ENCODE measurements at places on chromosomes 13 and 19.

- no peak for DNase-seq
Observed at GRCh38 chr13:91459485-91459884, 61.1 kb downstream of the GPC5 start.

DNA sequence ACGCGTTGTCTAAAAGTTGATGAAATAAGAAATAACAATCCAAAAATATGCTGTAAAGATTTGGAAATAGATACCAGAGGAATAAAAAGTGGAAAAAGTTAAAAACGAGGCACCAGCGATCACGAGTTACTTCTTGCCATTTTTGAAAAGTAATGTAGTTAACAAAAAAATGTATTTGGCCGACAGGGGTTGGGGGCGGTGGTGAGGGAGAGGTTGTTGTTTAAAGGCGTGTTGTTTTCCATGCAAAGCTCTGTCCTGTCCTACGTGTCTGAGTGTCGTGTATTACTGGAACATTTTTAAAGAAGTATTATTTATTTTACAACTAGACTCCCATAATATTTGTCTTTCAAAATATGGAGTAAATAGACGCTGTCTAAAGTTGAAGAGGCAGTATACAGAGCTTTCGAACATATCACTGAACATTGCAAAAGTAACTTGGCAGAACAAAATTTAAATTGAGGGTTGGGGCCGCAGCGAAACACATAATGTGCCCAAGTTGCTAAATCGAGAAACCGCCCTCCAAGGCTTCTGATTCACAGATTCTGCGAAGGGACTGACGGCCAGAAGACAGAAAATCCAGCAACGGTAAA is 823 bp downstream of the FBXO17 start:
- no peak for DNase-seq

GRCh38 chr19:14440049-14440448 is 6.9 kb downstream of the PKN1 start:
- DNase-seq: peak; percentile 85

DNA sequence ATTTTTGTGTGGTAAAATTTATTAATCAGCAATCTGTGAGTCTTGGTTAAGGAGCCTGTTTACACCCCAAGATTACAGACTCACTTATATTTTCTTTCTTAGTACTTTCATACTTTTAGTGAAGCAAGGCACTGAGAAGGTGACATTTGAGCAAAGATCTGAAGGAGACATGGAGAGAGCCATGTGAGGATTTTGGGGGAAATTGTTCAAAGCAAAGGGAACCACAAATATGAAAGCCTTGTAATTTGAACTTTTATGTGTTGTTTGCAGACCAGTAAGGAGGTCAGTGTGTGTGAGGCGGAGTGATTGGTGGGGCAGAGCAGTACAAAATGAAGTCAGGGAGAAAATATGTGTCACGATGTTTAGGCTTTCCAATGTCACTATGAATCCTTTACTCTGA is 140.7 kb upstream of the KLF12 start:
- DNase-seq: no peak

- no peak for DNase-seq
Observed at GRCh38 chr19:29771708-29772414, 39.9 kb upstream of the CCNE1 start.

DNA sequence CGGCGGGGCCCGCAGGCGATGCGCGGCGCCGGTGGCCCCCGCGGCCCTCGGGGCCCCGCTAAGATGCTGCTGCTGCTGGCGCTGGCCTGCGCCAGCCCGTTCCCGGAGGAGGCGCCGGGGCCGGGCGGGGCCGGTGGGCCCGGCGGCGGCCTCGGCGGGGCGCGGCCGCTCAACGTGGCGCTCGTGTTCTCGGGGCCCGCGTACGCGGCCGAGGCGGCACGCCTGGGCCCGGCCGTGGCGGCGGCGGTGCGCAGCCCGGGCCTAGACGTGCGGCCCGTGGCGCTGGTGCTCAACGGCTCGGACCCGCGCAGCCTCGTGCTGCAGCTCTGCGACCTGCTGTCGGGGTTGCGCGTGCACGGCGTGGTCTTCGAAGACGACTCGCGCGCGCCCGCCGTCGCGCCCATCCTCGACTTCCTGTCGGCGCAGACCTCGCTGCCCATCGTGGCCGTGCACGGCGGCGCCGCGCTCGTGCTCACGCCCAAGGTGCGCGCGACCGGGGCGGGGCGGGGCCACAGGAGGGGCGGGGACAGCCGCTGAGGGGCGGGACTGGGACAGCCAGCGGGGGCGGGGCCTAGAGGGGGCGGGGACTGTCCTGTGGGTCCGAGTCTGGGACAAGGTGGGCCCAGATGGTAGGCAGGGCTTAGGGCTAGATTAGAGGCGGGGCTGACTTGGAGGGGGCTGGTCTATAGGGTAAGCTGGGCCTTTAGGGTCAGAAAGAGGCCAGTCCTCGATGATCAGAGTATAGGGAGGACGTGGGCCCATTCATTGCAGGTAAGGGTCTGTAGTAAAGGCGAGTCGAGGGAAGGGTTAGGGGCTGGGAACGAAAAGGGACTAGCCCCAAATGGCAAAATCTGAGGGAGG is 5.1 kb downstream of the GRIN2D start:
- DNase-seq: peak; percentile 83

GRCh38 chr13:95833126-95833525 is 156.2 kb downstream of the DNAJC3 start:
- no peak for DNase-seq

DNA sequence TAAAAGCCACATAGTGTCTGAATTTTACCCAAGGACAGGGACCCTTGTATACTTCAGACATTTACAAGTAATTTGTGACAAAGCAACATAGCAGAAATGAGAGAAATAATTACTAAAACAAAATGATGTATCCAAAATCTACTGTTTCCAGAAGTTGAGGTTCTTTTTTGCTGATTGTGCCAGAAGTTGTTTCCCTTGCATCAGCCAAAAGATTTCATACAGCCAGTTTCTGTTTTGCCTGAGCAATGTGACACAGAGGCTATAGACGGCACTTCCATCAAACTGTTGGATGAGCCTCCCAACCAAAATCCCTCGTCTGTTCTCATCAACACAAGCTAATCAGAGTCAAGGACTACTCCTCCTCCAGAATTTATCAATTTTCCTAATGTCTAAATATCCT is 913.2 kb upstream of the GPC6 start:
- DNase-seq: no peak

DNA sequence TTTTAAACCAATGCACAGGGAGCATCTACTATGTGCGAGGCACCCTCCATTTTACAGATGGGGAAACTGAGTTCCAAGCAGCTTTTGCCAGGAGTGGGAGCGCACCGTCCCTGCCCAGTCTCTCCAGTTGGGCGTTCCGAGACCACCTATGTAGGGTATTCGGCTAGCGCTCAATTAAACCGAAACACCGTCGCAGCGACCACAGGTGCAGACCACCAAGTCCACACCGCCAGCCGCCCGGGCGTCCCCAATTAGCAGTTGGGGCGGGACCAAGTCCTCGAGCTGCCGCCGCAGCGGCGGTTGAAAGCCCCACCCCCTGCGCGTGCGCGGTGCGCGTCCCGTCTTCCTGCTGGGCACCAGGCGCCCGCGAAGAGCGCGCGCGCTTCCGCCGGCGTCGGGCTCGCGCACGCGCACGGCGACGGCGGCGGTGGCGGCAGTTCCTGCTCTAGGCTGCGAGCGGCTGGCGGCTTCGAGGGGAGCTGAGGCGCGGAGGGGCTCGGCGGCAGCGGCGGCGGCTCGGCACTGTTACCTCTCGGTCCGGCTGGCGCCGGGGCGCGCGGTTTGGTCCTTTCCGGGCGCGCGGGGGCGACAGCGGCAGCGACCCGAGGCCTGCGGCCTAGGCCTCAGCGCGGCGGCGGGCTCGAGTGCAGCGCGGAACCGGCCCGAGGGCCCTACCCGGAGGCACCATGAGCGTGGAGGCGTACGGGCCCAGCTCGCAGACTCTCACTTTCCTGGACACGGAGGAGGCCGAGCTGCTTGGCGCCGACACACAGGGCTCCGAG is at the start of gene UPF1:
Gene UPF1 (plus strand): TSS at position 436 of the 782 bp plus-strand sequence. CDS start 251 bp downstream, at position 687.
- DNase-seq: peak; percentile 96

GRCh38 chr13:104206450-104207044 is 1140.3 kb upstream of the SLC10A2 start:
- no peak for DNase-seq

GRCh38 chr19:23314505-23315251 is 64.5 kb upstream of the ZNF724 start:
- no peak for DNase-seq

GRCh38 chr13:49938314-49938713 is 2.2 kb upstream of the SPRYD7 start:
- peak; percentile 80 for DNase-seq

DNA sequence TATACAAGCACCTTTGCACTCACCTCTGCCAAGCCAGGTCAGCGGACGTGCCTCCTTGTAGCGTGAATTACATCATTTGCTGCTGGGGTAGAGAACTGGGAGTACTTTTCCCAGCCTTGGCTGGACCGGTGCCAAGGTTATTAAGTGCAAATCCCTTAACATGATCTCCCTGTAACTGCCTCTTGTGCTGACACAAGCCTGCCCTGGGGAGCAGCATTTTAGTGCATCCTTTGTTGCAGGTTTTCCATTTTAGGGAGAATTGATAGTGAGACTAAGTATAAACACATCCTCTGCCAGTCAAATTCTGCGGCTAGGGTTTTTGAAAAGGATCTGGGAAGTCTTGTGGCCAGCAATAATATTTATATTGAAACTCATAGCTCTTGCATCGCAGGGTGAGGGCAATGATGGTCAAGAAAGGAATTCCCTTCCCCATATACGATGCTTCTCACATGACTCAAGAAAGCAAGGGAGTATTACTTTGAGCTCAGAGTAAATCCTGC is 32.7 kb upstream of the DCLK1 start:
- no peak for DNase-seq

- DNase-seq: no peak
Observed at GRCh38 chr19:22052644-22053013, 345 bp downstream of the ZNF257 start.

GRCh38 chr13:113874579-113875428 is 10.9 kb upstream of the GAS6 start:
- no peak for DNase-seq

DNA sequence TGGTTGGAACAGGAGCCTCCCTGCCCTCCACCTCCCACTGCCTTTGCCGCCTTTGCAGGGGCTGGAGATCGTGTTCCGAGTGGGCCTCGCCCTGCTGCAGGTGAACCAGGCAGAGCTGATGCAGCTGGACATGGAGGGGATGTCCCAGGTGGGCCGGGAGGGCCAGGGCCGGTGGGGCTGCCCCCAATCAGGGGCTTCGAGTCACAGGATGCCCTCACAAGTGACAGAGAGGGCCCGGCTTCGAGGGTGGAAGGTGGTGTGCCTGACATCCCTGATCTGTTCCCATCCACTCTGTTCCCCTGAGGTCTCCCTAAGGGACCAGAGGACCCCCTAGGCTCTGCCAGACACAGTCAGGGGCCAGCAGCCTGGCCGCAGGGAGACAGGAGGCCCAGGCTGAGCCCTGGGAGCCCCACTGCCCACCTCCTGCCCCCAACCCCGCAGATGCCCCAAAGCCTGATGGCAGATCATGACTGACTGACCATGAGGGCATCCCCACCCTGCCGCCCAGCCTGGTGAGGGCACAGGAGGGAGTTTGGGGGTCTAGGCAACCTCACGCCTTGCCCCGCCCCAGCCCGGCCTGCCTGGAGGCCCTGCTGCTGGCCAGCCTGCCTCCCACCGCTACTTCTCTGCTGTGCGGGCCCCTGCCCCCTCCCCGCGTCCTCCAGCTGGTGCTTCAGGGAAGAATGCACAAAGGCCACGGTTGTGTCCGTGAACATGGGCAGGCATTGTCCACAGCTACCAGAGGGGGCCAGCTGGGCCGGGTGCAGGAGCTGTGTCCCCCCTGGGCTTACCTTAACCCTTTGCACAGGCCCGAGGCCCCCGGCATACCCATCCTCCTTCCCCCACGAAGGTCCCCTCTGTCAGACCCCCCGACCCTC is 21.8 kb downstream of the EVI5L start:
- DNase-seq: no peak

DNA sequence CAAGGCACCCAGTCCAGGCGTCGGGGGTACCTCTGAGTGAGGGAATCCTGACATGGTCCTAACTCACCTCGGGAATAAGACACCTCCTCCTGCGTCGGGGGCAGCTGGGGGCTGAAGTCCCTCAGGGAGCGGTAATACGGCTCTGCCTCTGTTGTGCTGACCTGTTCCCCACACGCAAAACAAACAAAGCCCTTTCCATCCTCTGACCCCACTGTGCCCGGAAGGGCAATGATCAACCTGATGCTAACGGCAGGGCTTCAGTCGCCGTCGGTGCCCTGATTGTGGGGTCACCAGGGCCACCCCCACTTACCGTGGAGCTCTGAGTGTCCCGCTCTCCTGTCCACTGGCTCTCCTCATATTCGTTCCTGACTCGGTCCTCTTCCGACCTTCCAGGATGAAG is 18.3 kb upstream of the PRODH2 start:
- no peak for DNase-seq

DNA sequence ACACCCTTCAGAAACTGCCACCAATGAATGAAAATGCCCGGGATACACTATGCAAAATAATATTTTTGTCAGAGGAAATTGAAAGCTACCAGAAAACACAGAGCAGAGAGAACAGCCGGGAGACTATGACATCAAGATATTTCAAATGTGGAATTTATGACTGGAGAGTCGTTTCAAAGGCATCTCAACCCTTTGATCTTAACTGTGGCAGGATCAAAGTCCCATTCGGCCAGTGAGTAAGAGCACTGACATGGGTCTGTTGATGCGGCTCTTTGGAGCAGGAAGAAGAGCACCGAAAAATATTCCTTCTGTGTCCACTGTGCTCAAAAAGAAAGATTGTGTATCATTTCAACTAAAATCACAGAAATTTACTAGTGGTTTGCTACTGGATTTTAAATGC is 201.9 kb downstream of the RFC3 start:
- DNase-seq: no peak

DNA sequence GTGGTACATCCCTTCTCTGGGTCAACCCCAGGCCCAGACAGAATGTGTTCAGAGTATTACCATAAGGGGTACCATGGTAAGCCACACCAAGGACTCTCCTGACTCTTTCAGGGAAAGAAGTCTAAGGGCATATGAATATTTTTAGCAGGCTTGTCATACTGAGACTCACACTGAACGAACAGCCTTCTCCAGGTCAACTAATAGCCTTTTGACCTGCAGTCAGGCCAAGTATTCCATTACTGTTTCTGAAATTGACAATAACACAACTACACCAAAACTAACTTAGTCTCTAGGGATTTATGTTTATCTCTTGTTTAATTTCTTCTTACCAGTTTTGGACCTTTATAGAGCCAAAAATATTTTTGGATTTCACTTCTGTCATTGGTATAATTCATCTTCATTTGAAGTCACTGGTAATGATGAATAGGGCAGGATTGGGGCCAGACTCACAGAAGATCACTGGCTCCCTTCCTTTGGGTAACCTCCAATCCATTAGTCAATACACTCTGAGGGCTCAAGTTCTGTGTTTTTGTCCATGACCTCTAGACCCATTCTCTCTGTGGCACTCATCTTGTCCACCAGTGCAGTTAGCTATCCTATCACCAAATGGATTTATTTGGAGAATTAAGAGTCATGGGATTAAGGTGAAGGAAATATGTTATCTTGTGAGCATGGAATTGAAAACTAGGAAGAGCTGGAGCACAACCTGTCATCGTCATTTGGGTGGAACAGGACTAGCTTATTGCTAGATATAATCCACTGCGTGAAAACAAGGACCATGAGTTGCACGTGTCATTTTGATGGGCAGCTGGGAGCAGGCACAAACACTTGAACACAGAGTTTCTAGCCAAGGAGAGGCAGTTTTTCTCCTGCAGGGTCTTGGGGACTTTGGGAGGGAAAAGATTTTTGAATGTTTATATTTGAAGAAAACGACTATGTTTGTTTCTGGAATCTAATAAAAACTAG is 313.3 kb downstream of the DCLK1 start:
- no peak for DNase-seq

GRCh38 chr19:18002347-18002850 is 5.6 kb upstream of the ARRDC2 start:
- DNase-seq: peak; percentile 41

GRCh38 chr19:38665950-38666662 is 18.7 kb downstream of the ACTN4 start:
- DNase-seq: no peak

- no peak for DNase-seq
Observed at GRCh38 chr19:43667876-43668405, 2.0 kb downstream of the PLAUR start.
